Colonic mucosa (tissue), 4 donors: ENCODE measurements at places on chromosomes 4 and X. TPM values are rescaled to one million over a fixed set of nuclear protein-coding genes. Genes with fewer than 3 reads are reported as not detected.
A peak's percentile ranks its signal among the peaks of the same experiment; 100 is the strongest.

Gene CAPN6
- total RNA-seq, result 4.7 TPM

Gene SAGE1
- total RNA-seq, result not detected

Gene GSTCD
- total RNA-seq, result 17.5 TPM

Gene TCEAL3
- total RNA-seq, result 4.9 TPM

Gene KIAA1210
- not detected for total RNA-seq

Gene AR
- total RNA-seq, result 0.98 TPM

Gene TMPRSS11D
- total RNA-seq, result not detected

Gene SHOX
- total RNA-seq, result 0.11 TPM

Gene CLCN5
- 9.7 TPM for total RNA-seq

Gene HSFX2
- not detected for total RNA-seq

Gene ARHGAP36
- total RNA-seq, result 0.66 TPM

Gene FDCSP
- total RNA-seq, result 0.49 TPM

GRCh38 chr4:126318376-126318775 lies 1003.6 kb downstream of the FAT4 start:
- DNase-seq, result no peak

GRCh38 chrX:118974908-118975671 lies 672 bp downstream of the LONRF3 start:
- DNase-seq, result peak; percentile 62

DNA sequence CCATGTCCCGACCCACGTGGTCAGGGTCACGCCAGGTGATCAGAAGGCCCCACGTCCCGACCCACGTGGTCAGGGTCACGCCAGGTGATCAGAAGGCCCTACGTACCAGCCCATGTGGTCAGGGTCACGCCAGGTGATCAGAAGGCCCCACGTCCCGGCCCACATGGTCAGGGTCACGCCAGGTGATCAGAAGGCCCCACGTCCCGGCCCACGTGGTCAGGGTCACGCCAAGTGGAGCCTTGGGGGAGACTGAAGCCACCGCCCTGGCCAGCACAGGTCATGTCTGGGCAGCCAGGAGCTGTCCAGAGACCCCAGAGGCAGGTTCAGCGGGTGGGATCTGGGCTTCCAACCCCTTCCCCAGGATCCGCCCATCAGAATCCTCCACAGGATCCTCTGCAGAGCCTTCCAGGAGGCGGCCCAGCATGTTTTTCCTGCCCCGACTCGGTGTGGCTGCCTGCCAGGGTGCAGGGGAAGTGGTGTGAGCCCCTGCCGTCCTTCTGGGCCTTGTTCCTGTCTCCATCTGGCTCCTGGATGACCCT lies 58.4 kb downstream of the FAM53A start:
- DNase-seq, result no peak

- no peak for DNase-seq
Measured at GRCh38 chr4:155612074-155612473, 54.6 kb upstream of the GUCY1A1 start.

DNA sequence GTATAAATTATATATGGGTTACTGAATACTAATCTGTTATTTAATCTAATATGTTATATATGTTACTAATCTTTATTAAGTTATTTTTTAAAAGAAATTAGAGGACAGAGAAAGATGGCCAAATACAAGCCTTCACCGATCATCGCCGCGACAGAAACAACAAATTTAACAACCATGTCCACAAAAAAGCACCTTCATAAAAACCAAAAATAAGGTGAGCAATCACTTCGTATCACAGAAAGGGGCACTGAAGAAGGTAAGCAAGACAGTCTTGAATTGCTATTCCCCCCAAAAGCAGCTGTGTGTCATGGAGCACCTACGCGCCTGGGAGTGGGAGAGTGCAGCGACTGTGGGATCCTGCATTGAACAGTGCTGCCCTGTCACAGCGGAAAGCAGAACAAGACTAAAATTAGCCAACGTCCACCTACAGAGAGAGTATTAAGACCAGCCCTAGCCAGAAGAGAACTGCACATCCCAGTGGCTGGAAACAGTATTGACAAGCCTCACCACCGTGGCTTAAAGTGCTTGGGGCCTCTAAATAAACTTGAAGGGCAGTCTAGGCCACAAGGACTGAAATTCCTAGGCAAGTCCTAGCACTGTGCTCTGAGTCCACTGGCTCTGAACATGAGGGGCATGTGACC lies 38.5 kb downstream of the LRBA start:
- DNase-seq, result no peak

DNA sequence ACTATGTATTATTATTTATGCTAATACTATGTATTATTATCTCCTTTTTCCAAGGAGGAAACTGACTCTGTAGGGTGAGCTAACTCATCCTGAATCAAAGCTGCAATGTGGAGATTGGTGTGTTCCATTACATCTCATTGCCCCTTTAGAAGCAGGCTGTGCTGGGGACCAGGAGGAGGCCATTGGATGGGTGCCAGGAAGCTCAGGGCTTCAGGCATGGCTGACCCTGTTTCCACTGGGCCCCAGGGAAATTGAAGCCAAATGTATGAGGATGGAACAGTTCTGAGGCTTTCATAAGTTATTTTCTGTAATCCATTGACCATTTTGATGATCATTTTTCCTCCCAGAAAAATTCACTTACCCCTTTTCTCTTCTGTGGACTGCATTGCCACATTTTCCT lies 418.8 kb upstream of the ZFP42 start:
- no peak for DNase-seq

- DNase-seq, result no peak
Measured at GRCh38 chr4:65893271-65893670, 223.0 kb upstream of the EPHA5 start.

DNA sequence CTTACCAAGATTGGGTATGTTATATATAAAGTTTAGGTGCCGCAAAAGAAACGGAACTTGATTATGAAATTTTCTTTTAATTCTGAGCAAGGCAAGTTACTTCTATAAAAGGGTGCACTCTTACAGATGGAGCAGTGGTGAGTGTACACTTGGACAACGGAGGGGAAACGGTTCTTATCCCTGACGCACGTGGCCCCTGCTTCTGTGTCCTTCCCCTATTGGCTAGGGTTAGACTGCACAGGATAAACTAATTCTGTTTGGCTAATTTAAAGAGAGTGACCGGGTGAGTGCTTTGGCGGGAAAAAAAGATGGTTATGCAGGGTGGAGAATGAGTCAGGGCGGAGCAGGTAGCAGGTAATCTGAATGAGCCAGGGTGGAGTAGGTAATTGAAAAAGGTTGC lies 149.5 kb downstream of the GC start:
- DNase-seq, result no peak

GRCh38 chr4:53483250-53483649 lies 105.8 kb downstream of the FIP1L1 start:
- no peak for DNase-seq

GRCh38 chr4:181858741-181859140 lies 384.5 kb upstream of the TENM3 start:
- DNase-seq, result no peak

GRCh38 chrX:130401415-130402207 lies at the start of gene RBMX2:
RBMX2 (plus strand) TSS chrX:130401987; CDS start chrX:130402033, 46 bp downstream.
- peak; percentile 74 for DNase-seq

DNA sequence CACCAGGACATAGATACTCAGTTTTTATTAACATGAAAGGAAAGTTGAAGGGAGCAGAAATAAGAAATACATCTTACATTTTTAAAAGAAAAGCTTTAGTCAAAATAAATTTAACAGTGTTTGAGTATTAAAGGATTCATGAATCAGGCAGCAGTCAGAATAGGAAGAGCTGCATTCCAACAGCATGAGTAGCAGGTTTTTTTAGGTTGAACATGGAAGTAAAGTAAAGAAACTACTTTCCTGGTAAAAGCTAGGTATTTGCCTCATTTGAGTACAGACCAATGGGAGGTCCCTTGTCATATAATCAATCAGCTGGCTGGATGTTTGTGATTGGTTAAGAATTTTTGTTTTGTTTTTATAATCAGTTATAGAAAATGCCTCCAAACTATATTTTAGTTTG lies 645.9 kb upstream of the INTU start:
- DNase-seq, result no peak
